Germinal center (tissue), 1 donor: ENCODE measurements at places on chromosomes 1 and 21.

DNA sequence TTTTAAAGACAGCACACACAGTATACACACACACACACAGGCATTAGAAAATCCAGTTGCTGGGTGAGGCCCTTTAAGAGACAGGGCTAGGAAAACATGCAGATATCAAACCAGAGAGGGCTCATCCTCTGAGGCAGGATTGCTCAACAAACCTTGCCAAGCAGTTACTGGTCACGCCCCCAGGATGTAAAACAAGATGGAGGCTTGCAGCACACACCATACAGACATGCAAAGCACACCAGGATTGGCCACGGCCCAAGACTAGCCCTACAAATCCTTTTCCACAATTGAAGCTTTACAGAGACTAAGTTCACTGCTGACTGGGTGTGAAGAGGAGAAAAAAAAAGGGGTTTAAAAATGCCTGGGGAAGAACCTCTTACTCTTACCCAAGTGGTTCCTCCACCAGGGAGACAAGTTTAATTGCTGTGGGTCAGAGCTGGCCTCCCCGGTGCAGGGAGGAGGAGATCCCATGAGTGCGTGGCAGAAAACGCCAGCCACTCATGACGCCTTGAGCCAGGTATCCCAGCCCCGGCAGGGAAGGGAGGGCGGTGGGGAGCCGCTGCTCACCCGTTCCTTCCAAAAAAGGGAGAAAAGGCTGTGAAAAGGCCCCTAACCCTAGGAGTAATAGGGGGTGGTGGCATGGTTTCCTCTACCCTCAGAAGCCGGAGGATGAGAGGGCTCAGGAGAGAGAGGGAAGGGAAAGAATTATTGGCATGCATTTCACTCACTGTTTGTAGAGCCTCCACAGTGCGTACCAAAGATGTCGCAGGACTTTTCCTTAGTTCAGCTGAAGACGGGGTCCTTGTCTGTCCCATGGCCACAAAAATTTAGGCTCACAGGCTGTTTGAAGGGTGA lies 594.6 kb upstream of the ZP4 start:
- no peak for DNase-seq

DNA sequence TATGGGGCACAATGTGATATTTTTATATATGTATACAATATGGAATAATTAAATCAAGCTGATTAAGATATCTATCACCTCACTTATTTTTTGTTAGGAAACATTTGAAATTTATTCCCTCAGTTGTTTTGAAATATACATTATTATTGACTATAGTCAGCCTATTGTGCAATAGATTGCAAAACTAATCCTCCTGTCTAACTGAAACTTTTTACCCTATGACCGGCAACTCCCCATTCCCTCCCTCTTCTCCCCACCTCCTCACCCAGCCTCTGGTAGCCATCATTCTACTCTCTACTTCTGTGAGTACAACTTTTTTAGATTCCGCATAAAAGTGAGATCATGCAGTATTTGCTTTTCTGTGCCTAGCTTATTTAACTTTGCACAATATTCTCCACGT lies 117.7 kb upstream of the SGIP1 start:
- DNase-seq = no peak

- no peak for DNase-seq
Observed at GRCh38 chr1:240337781-240338180, 246.1 kb downstream of the FMN2 start.

DNA sequence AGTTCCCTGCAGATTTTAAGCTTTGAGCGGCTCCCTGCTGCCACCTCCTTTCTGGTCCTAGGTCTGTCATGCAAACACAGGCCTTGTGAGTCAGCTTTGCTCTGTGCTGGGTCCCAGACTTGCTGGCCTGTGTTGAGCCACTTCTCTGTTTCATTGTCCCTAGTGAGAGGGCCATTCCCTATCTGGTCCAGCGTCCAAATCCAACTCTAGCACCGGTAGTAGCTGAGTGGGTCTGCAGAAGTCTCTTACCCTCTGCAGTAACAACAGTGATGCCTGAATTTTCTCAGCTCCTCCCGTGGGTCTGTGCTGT lies 5.8 kb downstream of the TTC22 start:
- no peak for DNase-seq

DNA sequence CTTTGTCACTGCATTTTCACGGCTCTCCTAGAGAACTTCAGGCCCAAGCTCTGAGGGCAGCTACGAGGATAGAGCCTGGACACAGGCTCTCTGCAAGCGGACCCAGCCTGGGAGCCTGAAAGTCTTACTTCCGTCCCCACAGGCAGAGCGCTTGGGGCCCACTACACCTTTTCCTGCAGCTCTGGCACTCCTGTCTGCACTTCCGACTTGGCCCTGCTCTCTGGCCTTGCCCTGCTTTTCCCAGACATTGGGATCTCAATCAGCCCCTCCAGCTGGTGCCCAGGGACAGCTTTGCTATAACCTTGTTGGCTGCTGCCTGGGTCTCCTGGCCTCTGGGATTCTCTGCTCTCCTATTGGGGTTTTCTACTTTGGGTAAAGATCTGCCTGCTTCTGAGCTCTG lies 27.6 kb downstream of the WNT4 start:
- DNase-seq = no peak

GRCh38 chr1:4853904-4854303 lies 199.5 kb downstream of the AJAP1 start:
- DNase-seq = no peak

DNA sequence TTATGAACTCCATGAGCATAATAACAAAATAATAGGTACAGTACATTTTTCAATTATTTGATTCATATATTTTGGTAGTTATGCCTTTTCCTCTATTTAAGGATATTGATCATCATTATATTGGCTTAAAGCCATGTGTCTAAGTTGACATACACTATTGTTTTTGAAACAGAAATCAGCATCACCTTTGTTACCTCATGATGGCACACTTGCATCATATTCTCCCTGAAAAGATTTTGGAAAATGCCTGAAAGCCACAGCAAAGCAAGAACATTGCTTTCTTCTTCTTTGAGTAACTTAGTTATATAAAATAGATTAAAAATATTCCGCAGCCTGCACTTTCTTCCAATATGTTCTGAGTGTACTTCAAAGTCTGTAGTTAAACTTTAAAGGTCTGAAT lies 33.3 kb downstream of the TMPRSS15 start:
- DNase-seq = no peak

GRCh38 chr1:201371792-201372191 lies 5.7 kb downstream of the TNNT2 start:
- DNase-seq = no peak

DNA sequence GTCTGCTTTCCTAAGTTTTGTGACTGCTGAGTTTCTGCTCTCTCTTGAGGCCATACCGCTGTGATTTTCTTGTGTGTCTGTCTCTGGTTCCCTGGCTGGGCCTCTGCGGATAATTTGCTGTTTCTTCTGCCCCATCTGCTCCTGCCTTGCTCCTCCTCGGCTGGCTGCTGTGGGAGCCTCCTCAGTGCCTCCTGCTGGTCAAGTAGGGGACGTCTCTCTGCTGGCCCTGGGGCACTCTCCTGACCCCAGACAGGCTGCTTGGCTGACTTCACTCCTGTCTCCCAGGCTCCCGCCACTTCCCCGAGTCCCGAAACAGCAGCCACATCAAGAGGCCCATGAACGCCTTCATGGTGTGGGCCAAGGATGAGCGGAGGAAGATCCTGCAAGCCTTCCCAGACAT lies 28.5 kb downstream of the ETNK2 start:
- no peak for DNase-seq

GRCh38 chr21:36203603-36203889 lies 46.9 kb downstream of the DOP1B start:
- no peak for DNase-seq

GRCh38 chr1:61238359-61238665 lies 156.0 kb downstream of the NFIA start:
- DNase-seq = no peak

DNA sequence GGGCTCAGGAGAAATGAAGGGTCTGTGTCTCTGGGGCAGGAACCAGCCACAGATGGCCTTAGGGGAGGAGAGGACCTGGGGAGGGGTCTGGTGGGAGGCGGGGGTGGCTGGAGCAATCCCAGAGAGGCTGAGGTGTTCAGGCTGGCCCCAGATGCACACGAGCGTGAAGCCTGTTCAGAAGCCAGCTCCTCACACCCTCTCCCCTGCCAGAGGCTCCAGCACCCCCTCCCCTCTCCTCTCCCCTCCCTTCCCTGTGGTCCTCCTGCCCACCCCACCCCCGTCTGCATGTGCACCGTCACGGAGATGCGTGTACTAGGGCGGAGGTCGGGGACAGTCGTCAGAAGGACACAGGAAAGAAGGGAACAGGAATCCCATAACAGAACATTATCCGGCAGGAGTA lies 115.0 kb upstream of the COL6A1 start:
- DNase-seq = no peak

GRCh38 chr1:209512821-209513220 lies 70.7 kb upstream of the CAMK1G start:
- DNase-seq = no peak

GRCh38 chr1:231931846-231932454 lies 305.4 kb downstream of the DISC1 start:
- peak; percentile 24 for DNase-seq

DNA sequence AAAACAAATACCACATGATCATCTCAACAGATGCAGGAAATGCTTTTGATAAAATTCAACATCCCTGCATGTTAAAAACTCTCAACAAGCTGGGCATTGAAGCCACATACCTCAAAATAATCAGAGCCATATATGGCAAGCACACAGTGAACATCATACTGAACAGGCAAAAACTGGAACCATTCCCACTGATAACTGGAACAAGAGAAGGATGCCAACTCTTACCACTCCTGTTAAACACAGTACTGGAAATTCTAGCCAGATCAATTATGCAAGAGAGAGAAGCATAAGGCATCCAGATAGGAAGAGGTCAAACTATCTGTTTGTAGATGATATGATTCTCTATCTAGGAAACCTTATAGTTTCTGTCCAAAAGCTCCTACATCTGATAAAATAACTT lies 91.6 kb downstream of the DNAH14 start:
- no peak for DNase-seq

DNA sequence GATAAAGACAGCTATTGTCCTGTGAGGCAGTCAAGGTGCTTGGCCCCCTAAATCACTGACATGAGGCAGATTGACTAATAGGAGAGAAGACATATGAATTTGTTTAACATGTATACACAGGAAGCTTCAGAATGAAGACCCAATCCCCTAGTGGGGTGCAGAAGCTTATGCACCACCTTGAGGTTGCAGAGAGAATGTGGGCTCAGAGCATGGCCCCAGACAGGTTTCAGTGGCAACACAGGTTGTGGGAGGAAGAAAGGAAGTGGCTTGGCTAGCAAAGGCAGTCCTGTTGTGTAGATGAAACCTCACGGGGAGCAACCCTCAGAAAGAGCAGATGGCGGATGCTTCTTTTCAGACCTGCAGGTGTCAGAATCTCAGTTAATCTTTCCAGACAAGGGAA lies 37.0 kb upstream of the PARP1 start:
- peak; percentile 70 for DNase-seq

GRCh38 chr1:231549733-231550447 lies 21.4 kb downstream of the TSNAX start:
- no peak for DNase-seq

GRCh38 chr1:29875557-29876028 lies 639.3 kb downstream of the PTPRU start:
- DNase-seq = no peak

- DNase-seq = no peak
Observed at GRCh38 chr1:81574408-81574807, 226.3 kb upstream of the ADGRL2 start.

- no peak for DNase-seq
Observed at GRCh38 chr1:20601129-20601825, 12.4 kb downstream of the CDA start.

GRCh38 chr1:182069028-182069466 lies 7.5 kb upstream of the ZNF648 start:
- peak; percentile 45 for DNase-seq

DNA sequence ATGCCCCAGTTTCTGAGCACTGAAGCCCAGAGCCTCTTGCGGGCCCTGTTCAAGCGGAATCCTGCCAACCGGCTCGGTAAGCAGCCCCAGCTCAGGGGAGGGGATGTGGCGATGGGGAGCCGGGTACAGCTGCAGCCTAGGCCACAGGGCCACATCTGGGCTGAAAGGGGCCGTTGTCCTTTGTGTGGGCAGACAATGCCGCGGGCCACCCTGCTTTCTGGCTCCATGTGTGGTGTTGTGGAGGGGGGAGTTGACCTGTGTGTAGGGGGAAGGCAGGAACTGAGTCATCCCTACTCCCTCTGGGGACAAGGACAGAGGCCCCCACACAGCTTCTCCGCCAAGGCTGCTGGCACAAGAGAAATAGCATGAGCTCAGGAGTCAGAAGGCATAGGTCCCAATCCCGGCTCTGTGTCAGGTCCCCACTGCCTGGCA lies 26.0 kb downstream of the RPS6KA1 start:
- no peak for DNase-seq

- DNase-seq = peak; percentile 17
Observed at GRCh38 chr1:91026777-91027176, 4.9 kb upstream of the ZNF644 start.

- no peak for DNase-seq
Observed at GRCh38 chr1:172820475-172821158, 161.7 kb downstream of the FASLG start.

GRCh38 chr1:5481889-5482288 lies 510.3 kb downstream of the NPHP4 start:
- DNase-seq = no peak

DNA sequence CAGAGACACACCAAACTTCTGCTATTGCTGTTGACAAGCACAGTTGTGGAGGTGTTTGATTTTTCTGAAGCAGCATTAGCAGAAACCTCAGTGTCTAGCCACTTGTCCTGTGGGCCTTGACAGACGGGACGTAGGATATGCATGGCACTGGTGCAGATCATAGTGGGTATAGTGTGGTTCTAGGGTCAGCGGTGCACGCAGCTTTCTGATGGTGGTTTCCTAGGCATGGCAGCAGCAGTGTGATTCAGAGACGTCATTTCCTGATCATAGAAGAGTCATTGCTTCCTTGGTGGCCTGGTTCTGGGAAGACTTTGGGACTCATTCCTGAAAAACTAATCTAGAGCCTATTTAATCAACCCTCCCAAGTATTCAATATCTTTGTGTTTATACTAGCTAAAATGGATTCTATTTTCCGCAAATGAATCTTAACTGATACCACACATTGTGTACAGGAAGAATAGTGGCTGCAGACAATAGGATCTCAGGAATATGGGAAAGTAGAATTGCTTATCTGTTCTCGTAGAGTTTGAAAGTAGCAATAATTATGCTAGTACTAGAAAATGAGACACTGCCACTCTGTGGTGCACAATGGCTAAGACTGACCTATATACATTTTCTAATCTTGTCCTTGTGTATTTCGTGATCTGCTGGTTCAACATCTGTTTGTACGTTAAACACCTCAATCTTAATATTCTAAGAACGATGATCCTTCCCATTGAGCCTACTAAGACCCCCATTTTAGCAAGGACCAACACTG lies 2.8 kb upstream of the USP1 start:
- no peak for DNase-seq

DNA sequence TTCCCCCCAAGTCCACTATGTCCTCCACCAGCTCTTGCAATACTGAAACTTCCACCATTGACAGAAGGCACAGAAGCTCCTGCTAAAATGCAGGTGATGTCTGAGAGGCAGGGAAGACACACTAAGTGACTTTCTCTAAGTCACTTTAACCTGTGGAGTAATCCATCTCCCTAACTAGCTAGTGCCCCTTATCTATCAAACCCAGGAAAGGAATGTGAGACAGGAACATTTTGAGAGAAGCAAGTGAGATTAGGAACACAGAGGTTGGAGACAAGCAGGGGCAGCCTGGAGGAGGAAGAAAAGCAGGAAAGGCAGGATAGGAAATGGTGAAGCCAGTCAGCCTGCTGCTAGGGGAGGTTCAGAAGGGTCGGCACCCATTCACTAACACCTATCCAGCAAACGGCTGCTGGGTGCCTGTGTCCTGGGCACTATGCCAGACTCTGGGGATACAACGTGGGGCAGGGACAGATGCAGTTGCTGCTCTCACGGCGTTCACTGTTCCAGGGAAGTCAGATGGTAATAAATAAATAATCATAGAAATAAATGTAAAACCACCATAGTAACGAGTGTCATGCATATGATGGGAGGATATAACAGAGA lies 7.0 kb downstream of the GPA33 start:
- no peak for DNase-seq
